Activated CD4-positive, alpha-beta memory T cell treated with anti-CD3 and anti-CD28 coated beads, Interleukin-2, amount 10 ng/mL, durations not matched to agents 7 days and 5 days (primary cell): ENCODE measurements at places on chromosomes 12 and 14. TPM values are rescaled to one million over a fixed set of nuclear protein-coding genes. Genes with fewer than 3 reads are reported as not detected.

DNA sequence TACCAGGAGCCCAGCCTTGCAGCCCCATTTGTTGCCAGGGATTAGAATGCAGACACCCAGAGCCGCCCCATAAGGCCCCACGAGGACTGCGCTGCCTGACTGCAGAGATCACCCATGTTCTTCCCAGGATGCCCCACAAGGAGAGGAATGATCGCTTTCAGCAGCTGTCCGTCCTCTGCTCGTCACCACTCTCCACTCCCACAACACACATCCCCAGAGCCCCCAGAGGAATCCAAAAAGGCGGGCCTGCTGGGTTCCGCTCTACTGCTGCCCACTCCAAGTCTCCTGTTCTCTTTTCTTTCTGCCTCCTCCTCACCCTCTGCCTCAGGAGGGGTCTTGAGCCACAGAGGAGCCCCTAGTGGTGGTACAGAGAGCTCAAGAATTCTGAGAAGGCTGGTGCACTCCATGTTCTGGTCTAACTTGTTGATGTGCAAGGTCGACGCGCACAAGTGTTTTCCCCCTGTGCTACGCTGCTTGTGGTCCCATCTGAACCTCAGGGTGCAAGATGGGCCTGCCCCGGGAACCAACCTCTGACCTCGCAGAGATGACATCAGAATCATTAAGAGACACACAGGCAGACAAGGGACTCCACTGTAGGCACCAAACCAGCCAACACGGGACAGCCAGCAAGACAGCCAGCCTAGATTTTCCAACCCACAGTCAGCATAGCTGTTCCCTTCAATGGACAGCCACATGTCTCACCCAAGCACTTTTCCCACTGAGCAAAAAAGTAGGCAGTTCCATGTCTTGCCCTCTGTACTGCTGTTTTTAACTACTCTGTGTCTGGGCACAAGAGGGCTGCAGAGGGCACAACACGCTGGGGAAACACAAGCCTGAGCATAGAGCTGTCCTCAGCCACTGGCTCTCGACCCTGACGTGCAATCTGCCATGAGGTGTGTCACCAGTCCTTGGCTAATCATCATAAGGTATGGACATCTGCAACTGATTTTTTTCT is 29.9 kb downstream of the PXN start:
- H3K4me1 ChIP-seq: peaks cover 85% of the 10 kb centered on the region
- no peaks in the 10 kb centered on the region for H3K27me3 ChIP-seq
- H3K4me3 ChIP-seq: no peak overlapping the region
- no peak for DNase-seq
- H3K27ac ChIP-seq: peak overlapping the region; percentile 53

GRCh38 chr14:75205591-75205990 is 29.2 kb upstream of the TMED10 start:
- H3K27ac ChIP-seq: peak overlapping the region; percentile 72
- peaks cover 4% of the 10 kb centered on the region for H3K36me3 ChIP-seq
- peak; percentile 25 for DNase-seq
- H3K4me3 ChIP-seq: no peak overlapping the region
- peaks cover 28% of the 10 kb centered on the region for H3K4me1 ChIP-seq

GRCh38 chr12:67609226-67609870 is 39.2 kb upstream of the DYRK2 start:
- no peak overlapping the region for H3K27ac ChIP-seq
- no peak for DNase-seq
- no peaks in the 10 kb centered on the region for H3K27me3 ChIP-seq

DNA sequence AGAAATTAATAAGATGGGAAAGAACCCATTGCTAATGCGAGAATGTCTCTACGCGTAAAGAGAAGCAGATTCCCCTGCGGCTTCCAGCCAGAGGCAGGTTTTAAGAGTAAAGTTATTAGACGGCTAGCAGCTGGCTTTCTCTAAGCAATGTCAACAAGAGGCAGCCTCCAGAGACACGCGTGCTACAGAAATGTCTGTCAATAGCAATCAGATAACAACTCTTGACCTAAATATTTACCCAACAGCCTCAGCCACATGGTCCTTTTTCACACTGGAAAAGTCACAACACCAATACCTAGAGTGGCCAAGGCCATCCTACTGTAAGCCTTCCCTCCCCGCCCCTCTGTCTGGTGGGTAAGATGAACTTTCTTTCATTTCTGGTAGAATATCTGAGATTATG is 146.0 kb upstream of the SFSWAP start:
- no peak for DNase-seq
- peaks cover 7% of the 10 kb centered on the region for H3K27me3 ChIP-seq
- H3K36me3 ChIP-seq: no peaks in the 10 kb centered on the region
- H3K27ac ChIP-seq: no peak overlapping the region
- no peaks in the 10 kb centered on the region for H3K4me1 ChIP-seq

GRCh38 chr12:70154960-70155589 is 88.2 kb upstream of the CNOT2 start:
- DNase-seq: no peak
- no peak overlapping the region for H3K4me3 ChIP-seq
- H3K27me3 ChIP-seq: no peaks in the 10 kb centered on the region
- H3K4me1 ChIP-seq: no peaks in the 10 kb centered on the region
- no peak overlapping the region for H3K27ac ChIP-seq

DNA sequence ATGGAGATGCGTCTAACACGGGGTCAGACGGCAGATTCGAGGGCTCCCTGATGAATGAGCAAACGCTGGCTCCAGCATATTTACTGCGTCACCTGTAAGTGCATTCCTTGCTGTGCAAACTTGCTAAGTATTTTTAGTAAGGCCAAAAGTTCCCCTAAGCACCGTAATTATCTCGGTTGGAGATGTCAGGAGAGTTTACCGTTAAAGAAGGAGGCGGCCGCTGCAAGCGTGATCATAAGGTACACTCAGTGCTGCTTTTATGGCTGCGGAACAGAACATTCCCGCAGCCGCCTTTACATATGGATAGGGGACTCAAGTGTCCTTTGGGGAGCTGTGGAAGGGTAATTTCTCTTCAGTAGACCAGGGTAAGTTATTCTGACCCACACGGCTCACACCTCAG is 175.6 kb downstream of the GLT1D1 start:
- no peaks in the 10 kb centered on the region for H3K36me3 ChIP-seq
- no peaks in the 10 kb centered on the region for H3K4me1 ChIP-seq
- no peak overlapping the region for H3K27ac ChIP-seq
- no peak overlapping the region for H3K4me3 ChIP-seq
- DNase-seq: no peak

- H3K4me3 ChIP-seq: no peak overlapping the region
- no peaks in the 10 kb centered on the region for H3K36me3 ChIP-seq
- no peak overlapping the region for H3K27ac ChIP-seq
Measured at GRCh38 chr14:53793790-53794505, 162.7 kb downstream of the BMP4 start.

The KRT4 gene
- not detected for total RNA-seq

DNA sequence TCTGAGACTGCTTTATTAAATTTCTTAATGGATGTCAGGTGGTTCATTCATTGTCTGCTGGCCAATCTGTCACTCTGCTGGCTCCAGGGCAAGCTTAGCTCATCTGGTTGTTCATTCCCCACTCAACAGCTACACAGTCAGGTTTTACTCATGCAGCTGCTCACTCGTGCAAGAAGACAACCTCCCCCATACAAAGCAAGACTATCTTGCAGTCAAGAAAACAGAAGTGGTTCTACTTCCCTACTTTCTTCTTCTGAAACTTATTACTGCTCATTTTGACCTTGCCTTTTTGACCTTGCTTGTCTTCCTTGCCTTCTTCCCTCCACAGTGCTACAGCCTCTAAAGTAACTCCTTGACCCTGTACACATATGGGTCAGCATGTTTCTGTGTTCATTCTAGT is 277.9 kb downstream of the SSPN start:
- H3K4me3 ChIP-seq: no peak overlapping the region
- DNase-seq: no peak
- H3K36me3 ChIP-seq: peaks cover 27% of the 10 kb centered on the region
- H3K27me3 ChIP-seq: no peaks in the 10 kb centered on the region
- H3K4me1 ChIP-seq: peaks cover 26% of the 10 kb centered on the region
- no peak overlapping the region for H3K27ac ChIP-seq

DNA sequence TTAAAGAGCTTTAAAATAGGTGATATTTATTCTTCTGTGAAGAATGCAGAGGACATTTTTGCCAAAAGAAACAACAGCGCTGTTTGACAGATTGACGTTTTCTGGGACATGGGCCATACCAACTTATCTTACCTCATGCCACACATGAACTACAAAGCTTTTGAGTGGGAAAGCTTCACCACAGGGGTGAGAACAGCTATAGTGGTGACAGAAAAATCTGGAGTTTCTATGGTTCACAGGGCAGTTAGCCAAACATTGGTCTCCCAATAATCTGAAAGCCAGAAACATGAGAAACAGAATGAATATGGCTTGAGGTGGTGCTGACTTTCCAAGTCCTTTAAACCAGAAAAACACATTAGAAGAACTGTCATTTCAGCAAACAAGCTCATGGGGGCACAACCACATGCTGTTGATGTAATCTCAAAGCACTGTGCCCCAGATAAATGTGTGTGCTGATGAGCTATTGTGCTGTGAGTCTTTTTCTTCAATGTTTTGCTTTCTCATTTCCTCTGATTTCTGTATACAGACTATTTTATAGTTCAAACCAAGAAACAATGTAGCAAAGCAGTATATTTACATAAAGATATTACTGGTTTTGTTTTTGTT is 905.4 kb downstream of the SLC16A7 start:
- H3K27me3 ChIP-seq: no peaks in the 10 kb centered on the region
- DNase-seq: no peak
- H3K4me1 ChIP-seq: no peaks in the 10 kb centered on the region
- H3K36me3 ChIP-seq: no peaks in the 10 kb centered on the region
- no peak overlapping the region for H3K4me3 ChIP-seq

GRCh38 chr14:63705561-63706070 is 22.2 kb downstream of the SGPP1 start:
- DNase-seq: no peak
- H3K27ac ChIP-seq: no peak overlapping the region
- H3K4me3 ChIP-seq: no peak overlapping the region
- peaks cover 3% of the 10 kb centered on the region for H3K4me1 ChIP-seq

The ZBTB39 gene
- total RNA-seq: 7.8 TPM

The NRL gene
- 2.4 TPM for total RNA-seq

GRCh38 chr12:68198507-68199086 is 27.0 kb downstream of the IL26 start:
- H3K27ac ChIP-seq: peak overlapping the region; percentile 78
- no peaks in the 10 kb centered on the region for H3K36me3 ChIP-seq
- peaks cover 47% of the 10 kb centered on the region for H3K4me1 ChIP-seq
- peaks cover 9% of the 10 kb centered on the region for H3K27me3 ChIP-seq
